Stimulated activated CD8-positive, alpha-beta memory T cell treated with anti-CD3 and anti-CD28 coated beads, Interleukin-7, amount 100 ng/mL, for 4 hours (primary cell): ENCODE measurements at places on chromosomes 11 and 22.

GRCh38 chr11:78046486-78046854 is 17.2 kb upstream of the THRSP start:
- no peak for DNase-seq

- DNase-seq: no peak
These were observed 773 bp upstream of the PATL1 start for GRCh38 chr11:59669611-59670009.

GRCh38 chr11:117097389-117098268 is 599 bp downstream of the SIK3 start:
- DNase-seq: peak; percentile 20

DNA sequence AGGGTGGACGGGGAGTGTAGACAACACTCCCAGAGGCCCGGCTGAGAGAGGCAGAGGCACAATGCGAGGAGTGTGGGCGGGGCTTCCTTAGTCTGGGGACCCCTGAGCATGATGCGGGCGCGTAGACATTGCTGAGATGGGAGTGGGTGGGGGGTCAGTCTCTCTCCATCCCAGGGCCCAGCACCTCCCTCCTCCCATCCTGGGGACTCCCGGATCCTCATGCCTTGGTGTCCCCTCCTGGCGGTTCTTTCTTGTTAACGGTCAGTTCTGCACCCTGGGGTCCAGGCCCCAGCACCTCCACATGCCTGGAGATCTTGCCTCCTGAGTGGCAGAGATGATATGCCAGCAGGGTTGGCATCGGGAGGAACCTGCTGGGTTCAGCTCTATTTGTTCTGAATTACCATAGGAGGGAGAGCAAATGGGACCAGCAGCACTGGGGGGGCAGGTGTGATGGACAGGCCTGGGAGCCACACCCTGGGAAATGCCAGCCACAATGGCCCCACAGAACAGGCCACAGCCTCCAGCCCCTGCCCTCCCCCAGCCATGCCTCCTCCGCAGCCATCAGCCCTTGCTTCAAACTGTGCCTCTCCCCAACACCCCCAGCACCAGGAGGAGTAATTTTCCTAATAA is 55.7 kb downstream of the RTL6 start:
- DNase-seq: no peak

DNA sequence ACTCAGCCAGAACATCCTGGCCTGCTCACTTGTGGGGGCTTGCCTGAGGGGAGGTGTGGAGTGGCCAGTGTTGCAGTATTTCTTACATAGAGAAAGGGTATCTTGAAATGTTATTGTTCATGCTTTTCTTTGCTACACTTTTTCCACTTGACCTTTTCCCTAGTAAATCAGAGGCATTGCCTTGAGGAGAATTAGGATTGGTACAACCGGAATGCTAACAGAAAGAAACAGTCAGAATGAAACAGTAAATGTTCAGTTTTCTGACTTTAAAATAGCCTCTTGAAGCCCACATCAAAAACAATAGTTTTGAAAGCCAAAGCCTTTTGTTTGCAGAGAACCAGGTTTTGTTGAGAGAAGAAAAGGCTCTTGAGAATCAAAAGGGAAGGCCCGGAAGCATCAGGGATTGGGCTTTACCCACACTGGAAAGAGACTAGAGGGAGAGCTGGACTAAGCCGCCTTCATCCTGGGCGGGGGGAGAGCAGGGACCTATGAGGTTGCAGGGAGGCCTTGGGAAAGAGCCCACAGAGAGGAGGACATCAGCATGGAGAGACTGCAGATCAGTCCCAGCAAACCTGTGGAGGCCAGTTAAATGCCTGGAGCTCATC is 12.4 kb downstream of the ADM start:
- DNase-seq: no peak

GRCh38 chr11:115984228-115984627 is 480.0 kb upstream of the CADM1 start:
- no peak for DNase-seq

DNA sequence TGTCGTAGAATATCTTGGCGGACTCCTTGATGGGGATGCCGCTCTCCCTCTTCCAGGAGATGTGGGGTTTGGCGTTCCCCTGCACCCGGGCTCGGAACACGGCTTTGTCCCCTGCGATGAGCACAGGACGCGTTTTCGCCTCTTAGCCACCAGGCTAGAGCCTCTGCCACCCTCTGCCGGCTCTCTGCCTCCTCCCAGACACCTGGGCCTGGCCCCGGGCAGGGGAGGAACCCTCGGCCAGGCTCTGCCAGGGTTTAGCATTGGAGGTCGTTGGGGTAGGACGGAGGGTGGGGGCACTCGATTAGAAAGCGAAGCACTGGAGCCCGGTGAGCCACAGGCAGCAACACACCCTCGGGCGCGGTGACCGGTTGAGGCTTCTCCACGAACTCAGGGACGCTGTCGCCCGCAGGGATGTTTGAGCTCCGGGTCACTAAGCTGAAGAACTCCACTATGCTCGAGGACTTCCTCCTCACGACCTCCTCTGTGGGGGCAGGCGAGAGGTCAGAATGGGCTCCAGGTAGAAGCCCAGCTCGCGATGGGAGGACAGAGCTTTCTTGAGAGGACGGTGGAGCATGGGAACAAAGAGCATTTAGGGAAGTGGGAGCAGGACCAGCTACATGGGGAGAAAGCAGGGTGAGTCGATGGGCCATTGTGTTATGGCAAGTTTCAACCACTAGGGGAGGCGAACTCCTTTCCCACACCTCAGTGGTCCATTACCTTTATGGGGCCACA is 4.3 kb downstream of the IGSF22 start:
- DNase-seq: peak; percentile 23

GRCh38 chr11:121067026-121067425 is 34.0 kb upstream of the TECTA start:
- no peak for DNase-seq

- DNase-seq: no peak
These were observed 2.8 kb downstream of the IL17RA start for GRCh38 chr22:17087498-17088131.

DNA sequence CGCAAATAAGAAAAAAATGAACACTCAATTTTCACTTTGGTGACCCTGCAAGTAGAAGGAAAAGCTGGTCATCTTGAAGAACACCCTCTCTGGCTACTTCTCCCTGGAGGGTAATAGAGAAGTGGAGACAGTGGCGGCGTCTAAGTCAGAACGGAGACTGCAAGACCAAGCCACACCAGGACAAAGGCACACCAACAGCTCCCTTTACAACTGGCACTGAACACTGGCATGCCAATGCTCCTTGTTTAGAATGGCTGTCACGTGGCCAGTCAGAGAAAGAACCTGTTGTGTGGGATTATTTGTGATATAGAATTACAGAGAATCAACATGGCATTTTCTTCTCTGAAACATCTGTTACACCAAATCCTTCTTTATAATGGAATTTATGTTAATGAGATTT is 61.3 kb upstream of the YPEL1 start:
- DNase-seq: no peak

- no peak for DNase-seq
These were observed 10.9 kb upstream of the GRK2 start for GRCh38 chr11:67255353-67255752.

- no peak for DNase-seq
These were observed 24.1 kb downstream of the NEAT1 start for GRCh38 chr11:65446446-65447277.

DNA sequence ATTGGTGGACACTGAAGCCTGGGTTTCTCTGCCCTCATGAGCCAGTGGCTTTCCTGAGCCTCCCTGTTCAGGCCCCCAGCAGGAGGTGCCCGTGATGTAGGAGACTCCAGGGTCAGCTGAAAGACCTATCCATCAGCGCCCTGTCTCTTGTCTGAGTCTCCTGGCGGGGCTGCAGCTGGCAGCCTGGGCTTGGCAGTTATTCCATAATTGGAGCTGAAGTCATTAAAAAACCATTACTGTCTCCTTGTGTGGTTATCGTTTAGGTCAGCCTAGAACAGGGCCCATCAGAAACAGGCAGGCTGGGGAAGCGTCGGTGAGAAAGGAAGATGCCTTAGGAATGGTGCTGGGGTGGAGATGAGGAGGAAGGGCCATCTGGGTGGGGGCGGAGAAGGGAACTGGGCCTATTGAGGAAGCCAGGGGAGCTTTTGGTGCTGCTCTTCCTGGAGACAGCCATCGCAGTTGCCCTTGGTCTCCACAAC is 5.0 kb downstream of the TUB start:
- DNase-seq: no peak

GRCh38 chr11:131653260-131653659 is 282.8 kb downstream of the NTM start:
- no peak for DNase-seq

- DNase-seq: no peak
These were observed 35.8 kb downstream of the OR4C6 start for GRCh38 chr11:55697817-55698216.

GRCh38 chr22:23609983-23610781 is 21.9 kb downstream of the DRICH1 start:
- no peak for DNase-seq

DNA sequence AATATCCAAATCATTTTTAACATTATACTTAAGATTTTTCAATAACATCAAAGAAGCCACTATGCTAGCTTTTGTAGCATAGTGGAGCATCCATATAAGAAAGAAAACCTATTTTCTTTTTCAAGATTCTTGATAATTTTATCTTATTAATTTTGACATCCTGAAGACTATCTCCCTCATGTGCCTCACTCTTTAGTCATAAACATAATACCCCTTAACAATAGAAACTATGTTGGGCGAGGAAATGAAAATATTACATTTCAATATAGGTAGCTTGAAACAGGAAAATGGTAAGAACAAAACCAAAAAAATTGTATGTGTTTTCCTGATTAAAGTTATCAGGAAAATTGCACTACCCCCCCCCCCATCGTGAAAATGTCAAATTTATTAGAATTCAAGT is 40.1 kb downstream of the ELMOD1 start:
- DNase-seq: no peak

GRCh38 chr11:19199771-19200170 is 2.0 kb downstream of the CSRP3 start:
- no peak for DNase-seq

DNA sequence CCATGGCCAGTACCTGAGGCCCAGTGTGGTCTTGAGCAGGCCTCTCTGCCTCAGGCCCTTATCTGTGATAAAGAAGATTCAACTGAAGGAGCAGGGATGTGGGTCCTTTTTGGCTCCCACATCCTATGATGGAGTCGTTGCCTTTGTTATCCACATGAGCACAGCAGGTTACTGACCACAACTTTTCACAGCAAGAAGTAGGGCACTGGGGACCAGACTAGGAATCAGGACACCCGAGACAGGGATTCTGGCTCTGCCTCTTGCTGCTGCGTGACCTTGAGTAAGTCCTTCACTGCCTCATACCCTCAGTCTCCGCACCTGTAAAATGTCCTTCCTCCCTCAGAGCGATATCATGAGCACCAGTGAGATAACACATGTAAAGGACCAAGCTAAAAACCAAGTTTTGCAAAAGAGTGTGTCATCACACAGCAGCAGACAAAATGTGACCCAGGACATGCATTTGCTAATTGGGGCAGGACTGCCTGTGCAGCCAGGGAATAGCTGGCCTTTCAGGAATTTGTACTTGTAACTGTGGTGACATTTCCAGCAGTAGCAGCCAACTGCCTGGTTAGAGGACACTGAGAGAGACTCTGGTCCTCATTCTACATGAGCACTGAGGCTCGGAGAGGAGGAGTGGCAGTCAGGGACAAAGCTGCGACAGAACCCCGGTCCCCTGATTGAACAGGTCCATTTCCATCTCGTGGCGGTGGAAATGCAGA is 13.2 kb upstream of the SMIM35 start:
- no peak for DNase-seq
